ENCODE measurements at places on chromosomes 13 and 19.
A peak's percentile ranks its signal among the peaks of the same experiment; 100 is the strongest.

- no peak for DNase-seq
These were observed 43.2 kb downstream of the SUGT1 start for GRCh38 chr13:52695856-52696255.

DNA sequence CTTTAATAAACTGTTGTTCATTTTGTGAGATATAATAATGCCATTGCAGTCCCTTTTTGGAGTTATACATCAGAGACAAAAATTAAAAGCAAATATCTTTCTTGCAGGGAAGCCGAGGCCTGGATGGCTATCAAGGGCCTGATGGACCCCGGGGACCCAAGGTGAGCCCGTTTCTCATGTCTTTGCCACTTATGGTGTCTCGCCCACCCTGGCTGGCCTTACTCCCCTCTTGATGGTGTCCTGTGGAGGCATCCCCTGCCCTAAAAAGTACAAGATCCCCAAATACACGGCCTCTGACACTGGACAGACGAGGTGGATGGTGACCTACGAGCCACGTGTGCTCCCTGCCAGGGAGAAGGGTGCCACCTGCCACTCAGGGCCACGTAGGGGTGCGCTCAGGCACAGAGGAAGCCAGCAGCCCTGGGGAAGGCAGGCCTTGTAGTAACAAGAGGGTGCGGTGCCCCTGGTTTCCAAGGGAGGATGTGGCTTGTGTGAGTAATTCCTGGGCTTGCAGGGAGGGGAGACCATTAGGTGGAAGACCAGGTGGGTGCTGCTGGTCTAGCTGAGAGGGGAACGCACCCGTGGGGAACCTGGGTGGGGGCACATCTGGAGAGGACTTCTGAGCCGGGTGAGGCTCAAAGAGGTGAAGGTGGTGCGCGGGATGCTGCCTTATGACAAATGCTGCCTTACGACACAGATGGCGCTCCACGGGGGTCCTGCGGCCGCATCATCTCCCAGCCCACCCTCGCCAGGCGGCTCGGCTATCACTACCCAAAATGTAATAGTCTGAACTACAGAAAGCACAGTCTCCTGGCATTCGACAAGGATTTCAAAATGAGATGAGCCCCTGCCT, 115.6 kb downstream of the RAB20 start:
- peak; percentile 15 for DNase-seq

DNA sequence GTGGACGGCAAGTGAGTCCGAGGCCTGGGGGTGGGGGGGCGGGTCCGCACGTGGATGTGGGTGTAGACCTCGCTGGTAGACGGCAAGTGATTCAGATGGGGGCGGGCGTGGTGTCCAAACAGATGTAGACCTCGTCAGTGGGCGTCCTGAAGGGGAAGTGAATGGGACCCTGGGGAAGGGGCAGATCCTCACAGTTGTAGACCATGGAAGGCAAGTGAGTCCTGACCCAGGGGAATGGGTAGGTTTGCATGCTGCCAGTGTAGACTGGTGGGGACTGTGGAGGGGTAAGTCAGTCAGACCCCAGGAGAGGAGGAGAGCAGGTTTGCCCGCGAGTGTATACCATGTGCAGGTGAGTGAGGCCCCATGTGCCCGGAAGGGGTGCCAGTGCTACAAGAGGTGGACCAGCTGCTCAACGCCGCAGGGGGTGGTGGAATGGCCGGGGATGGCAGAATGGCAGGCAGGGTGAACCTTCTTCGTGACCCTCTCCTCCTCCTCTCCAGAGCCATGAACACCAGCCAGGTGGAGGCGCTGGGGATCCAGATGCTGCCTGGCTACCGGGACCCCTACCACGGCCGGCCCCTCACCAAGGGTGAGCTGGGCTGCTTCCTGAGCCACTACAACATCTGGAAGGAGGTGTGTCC, 22.1 kb downstream of the COLGALT1 start:
- DNase-seq: no peak

GRCh38 chr19:42657556-42657955, 62.8 kb upstream of the CEACAM8 start:
- no peak for DNase-seq

GRCh38 chr19:1028062-1028926, 1.9 kb downstream of the CNN2 start:
- DNase-seq: no peak

- DNase-seq: peak; percentile 79
These were observed 32.0 kb upstream of the EPHX3 start for GRCh38 chr19:15264061-15264932.

DNA sequence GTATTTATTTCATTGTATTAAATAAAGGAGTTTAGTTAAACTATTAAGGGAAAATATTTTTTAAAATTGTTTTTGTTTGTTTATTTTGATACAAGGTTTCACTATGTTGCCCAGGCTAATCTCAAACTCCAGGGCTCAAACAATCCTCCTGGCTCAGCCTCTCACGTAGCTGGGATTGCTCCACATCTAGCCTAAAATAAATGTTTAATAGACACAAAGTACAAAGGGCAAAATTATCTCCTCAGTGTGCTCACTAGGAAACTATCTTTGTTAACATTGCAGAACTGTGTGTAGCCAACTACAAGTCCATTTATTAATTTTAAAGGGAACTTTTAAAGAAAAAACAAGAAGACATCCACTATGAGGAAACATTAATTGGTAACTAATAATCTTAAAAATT, 207.2 kb upstream of the PCDH17 start:
- DNase-seq: no peak

DNA sequence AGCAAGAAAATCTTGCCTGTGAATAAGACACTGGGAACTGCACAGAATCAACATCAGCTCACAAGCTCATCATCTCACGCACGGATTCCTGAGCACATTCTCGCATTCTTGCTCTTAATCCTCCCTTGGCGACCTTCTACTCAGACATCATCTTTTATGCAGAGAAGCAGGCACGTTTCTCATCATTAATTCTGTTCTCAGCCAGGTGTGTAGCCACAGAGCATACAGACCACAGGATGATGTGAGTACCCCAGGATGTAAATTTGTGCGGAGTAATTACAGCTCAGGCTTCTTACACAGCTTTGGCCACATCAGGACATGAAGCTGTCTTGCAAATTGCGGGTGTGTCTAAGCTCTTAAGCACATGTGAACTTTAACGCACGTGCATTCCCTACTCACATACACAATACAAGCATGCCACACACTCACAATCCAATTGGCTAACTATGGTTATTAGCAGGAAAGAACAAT, 36.5 kb upstream of the SACS start:
- DNase-seq: no peak

GRCh38 chr19:12481781-12482508, 2.7 kb downstream of the ZNF709 start:
- peak; percentile 60 for DNase-seq

- no peak for DNase-seq
These were observed 522 bp upstream of the CHMP2A start for GRCh38 chr19:58555369-58555885.

DNA sequence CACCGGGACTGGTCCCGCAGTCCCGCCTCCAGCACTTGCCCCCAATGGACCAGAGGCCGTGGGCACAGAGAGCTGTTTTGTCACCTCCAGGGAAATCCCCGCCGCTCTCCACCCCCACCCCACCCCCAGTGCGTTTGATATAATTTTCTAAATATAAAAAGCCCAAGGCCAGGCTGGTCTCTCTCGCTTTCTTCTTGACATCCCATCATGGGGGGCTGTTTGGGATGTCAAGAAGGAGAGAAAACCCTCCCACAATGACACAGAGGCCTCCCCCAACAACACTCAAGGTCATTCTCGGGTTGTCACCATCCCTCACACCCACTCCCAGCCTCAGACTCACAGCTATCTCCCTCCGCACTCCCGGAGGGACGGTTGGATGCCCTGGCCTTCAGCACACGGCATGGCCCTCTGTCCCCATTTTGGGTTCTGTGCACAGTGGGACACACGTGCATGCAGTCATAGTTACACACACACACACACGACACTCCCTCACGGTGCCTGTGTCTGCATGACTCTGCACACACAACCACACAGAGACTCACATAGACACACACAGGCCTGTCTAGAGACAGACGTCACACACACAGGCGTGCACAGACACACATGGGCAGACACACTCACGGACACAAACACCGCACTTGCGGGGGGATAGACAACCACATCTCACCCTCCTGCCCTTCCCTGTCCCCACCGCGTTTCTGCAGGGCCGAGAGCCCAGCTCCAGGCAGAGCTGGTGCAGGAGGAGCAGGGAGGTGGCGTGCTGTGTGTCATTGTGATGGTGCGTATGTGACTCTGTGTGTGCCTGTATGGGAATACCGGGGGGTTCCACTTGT, 4.8 kb upstream of the NFIC start:
- peak; percentile 51 for DNase-seq

- no peak for DNase-seq
These were observed 12.9 kb upstream of the USE1 start for GRCh38 chr19:17202249-17202648.

DNA sequence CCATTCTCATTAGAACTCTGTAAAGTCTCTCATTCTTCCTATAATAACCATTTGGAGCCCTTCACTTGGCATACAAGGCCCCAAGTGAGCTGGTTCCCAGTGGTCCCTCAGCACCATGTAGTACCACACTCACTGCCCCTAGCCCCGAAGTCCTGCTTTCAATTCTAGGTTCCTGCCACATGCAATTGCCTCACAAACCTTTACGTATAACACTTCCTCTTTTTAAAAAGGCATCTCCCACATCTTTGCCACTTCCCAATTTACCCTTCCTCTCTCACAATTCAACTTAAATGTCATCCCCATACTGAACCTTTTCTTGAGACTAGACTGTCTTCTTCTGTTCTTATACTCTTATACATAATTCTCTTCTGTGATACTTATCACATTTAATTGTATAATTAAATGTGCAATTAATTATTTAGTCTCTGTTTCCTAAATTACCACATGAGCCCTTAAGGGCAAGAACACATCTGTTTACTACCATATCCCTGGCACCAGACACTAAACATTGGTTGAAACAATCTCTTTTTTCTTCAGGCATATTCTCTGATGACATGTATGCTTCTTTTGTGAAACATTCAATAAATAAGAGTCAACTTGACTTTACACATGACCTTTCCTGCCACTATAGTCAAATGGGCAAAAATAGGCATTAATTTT, 304.0 kb downstream of the SPRY2 start:
- peak; percentile 90 for DNase-seq

DNA sequence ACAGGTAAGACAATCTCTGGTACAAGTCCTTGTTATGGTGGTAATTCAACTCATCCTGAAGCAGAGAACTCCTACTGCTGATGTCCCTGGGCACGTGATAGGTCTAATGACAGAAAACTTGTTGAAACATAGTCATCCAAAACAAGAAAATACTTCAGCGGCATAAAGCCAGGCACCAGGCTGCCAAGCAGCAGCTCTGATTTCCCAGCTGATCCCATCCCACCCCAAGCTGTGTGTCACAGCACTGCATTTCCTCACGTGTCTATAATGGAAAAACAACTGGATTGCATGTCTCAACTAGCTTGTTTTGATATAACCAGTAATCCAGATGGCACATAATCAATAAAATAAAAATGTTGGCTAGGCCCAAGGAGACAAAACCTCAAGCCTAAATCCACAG, 64.8 kb downstream of the MIPEP start:
- DNase-seq: no peak

DNA sequence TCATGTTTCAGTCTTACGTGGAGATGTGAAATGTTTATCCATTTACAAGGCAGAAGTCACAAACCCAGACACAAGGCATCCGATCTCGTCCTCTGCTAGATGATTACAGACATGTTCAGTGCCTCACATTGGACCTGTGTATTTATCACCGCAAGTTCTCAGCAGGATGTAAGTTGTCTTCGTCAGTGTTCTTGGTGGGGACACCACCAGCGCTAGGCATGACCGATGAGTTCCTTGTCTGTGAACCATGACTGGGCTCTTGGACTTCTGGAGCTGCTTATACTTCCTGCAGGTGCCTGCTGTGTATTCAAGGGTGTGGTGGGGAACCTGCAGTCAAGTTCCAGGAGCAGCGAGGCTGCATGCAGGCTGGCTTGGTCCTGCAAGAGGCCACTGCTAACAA, 105.4 kb downstream of the URI1 start:
- DNase-seq: no peak

- DNase-seq: no peak
These were observed 563.5 kb upstream of the SLITRK1 start for GRCh38 chr13:84445776-84446175.

- no peak for DNase-seq
These were observed 1646.0 kb downstream of the PCDH9 start for GRCh38 chr13:65584126-65584525.

DNA sequence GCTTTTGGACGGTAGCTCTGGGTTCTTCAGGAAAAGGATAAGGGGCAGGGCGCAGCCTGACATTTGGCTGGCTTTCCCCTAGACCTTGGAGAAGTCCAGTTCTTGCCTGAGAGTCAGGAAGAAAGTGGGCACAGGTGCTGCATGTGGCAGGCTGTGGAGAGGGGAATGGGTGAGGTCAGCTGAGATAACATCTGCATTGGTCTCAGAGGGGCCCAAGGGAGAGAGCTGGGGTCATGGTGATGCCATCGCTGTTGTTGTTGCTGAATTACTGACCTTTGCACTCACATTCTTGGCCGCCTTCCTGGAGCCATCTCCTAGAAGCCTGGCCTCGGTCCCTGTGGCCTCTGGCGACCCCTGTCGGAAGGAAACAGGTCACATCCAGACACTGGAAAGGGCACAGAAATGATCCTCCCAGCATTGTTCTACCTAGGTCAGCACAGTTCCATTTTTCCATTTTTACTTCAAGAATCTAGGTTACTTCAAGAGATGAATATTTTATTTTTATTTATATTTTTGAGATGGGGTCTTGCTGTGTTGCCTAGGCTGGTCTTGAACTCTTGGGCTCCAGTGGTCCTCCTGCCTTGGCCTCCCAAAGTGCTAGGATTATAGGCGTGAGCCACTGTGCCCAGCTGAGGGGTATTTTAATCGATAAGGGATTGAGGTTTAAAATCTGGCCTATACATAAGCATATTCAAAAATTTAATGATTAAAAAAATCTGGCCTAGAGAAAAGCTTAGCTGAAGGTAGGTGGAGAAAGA, 6.5 kb upstream of the LIPE start:
- DNase-seq: peak; percentile 43

- DNase-seq: no peak
These were observed 1672.6 kb upstream of the PCDH20 start for GRCh38 chr13:63088226-63088625.

GRCh38 chr13:67193979-67194378, 36.2 kb downstream of the PCDH9 start:
- DNase-seq: no peak

- DNase-seq: no peak
These were observed 40.2 kb downstream of the CARS2 start for GRCh38 chr13:110665491-110666254.

- no peak for DNase-seq
These were observed 84.5 kb downstream of the SPRY2 start for GRCh38 chr13:80256352-80256932.

- DNase-seq: no peak
These were observed 2.6 kb downstream of the ISYNA1 start for GRCh38 chr19:18435178-18435841.

- DNase-seq: no peak
These were observed 268.5 kb downstream of the B3GLCT start for GRCh38 chr13:31468114-31468902.
